Sigmoid colon (tissue), 7 donors: ENCODE measurements at places on chromosomes 12 and 14. TPM values are rescaled to one million over a fixed set of nuclear protein-coding genes. Genes with fewer than 3 reads are reported as not detected.
A peak's percentile ranks its signal among the peaks of the same experiment; 100 is the strongest.

- no peak for DNase-seq
These were observed 28.3 kb downstream of the C12orf75 start for GRCh38 chr12:105358789-105359188.

- no peak for DNase-seq
These were observed 41.5 kb downstream of the TEAD4 start for GRCh38 chr12:3000548-3001275.

DNA sequence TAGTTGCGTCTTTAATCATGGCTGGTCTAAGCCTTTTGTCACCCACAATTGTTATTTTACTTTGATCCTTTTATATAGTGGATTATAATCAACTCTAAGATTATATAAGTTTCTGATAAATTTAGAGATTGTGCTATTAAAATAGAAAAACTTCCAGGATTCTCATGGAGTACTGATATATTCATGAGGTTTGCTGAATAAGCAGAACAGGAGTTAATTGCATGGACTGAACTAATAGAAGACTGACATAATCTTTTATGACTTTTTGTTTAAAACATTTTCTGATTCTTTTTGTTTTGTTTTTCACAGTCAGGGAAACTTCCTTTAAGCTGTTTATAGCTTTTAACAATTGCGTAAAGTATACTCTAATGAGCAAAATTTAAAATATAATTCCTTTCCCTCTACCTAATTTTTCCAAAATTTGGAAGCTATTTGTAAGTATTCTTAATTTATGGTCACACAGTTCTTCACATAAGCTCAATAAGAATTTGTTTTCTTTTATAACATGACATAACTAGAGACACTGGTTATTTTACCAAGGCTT lies 129.9 kb upstream of the TMEM260 start:
- no peak for DNase-seq

DNA sequence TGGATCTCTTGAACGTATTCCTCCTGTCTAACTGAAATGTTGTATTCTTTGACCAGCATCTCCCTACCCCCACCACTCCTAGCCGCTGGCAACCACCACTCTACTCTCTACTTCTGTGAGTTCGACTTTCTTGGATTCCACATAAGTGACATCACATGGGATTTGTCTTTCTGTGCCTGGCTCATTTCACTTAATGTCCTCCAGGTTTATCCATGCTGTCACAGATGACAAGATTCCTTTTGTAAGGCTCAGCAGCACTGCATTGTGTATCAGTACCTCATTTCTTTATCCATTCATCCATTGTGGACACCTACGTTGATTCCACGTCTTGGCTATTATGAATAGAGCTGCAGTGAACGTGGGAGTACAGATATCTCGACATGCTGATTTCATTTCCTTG lies 10.5 kb downstream of the PRKAB1 start:
- no peak for DNase-seq

DNA sequence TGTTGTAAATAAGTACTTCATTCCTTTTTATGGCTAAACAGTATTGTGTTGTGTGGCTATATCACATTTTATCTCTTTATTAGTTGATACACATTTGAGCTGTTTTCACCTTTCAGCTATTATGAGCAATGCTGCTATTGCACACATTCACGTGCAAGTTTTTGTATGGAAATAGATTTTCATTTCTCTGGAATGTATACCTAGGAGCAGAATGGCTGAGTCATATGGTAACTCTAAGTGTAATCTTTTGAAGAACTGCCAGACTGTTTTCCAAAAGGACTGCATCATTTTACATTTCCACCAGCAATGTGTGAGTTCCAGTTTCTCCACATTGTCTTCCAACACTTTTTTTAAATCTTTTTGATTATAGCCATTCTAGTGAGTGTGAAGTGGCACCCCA lies 134.0 kb downstream of the SRGAP1 start:
- no peak for DNase-seq

DNA sequence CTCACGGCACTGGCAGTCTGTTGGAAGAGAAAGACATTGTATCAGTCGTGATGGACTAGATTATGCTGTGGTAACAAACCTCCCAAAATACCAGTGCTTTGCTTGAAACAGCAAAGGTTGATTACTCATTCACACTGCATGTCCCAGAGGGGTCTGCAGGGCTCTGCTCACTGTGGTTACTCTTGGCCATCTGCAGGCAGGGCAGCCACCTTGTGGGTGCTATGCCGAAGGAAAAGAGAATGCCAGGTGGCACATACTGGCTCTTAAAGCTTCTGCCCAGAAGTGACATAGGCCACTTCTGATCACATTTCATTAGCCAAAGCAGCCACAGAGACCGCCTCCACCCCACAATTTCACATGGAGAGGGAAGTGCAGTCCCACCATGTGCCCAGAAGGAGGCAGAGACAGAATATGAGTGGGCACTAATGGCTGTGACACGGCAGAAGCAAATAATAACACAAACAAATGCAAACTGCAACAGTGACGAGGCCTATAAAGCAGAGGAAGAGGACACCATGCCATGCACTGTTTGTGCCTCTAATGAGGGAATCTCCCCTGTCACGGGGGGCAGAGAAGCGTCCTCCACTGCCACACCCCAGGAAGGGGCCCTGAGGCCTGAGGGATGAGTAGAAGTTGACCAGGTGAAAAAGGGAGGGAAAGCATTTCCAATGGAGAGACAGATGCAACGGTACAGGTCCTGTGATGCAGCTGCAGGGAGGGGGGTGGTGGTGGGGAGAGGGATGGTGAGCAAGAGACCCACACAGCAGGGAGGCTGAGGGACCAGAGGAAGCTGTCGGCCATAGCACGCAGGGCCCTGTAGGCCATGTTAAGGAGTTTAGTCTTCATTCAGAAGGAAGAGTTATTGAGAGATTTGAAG lies 51.7 kb upstream of the KICS2 start:
- no peak for DNase-seq

DNA sequence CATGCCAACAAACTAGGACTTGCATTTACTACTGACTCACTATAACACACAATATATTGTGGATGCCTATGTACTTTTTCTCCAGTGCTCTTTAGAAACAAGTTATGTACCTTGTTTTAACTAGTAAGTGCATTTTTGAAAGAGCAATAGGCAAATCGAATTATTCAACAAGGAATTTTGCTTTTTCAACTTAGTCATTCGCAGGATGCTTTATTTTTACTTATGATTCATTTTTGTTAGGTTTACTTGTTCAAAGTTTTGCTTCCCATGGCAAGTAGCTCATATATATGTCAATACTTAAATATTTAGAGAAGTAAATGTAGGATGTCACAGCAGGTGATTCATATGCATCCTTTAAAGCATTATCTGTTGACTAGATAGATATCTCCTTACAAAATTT lies 149.8 kb downstream of the PELI2 start:
- no peak for DNase-seq

DNA sequence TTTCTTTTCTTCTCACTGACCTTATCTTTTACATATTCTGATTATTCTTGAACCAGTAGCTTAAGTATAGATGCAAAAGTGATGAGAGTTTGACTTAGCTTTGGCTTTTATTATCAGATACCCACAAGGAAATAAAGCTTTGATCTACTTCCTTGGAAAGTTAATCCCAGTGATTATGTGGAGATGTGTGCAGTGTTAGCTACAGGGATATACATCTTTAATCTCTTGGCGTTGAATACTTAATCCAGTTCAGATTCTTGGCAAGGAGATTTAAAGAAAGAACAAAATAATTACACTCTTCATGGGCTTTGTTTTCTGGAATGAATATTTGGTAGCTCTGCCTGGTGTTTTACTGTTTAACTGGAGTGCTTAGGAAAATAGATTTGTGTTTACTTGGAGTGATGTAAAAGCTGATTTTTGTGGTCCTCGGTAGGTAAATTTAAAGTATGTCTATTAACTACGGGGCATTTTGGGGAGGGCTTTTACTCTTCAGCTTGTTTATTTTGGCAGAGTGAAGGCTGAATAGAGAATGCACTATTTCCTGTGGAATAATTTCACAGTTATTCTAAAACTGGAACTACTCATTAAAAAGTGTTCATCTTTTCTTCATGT lies 150.1 kb upstream of the LRIG3 start:
- DNase-seq: no peak

DNA sequence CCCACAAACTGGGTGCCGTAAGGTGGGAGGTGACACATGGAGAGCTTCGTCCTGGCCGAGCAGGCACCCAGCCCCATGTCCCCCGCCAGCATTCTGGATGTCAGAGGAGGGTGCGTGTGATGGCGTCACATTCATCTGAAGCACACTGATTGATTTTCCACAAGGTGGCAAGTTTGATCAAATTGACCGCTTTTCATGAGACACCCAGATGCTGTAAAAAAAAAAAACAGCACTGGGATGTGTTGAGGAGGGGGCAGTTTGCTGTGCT lies 24.2 kb downstream of the SLC25A29 start:
- DNase-seq: no peak

DNA sequence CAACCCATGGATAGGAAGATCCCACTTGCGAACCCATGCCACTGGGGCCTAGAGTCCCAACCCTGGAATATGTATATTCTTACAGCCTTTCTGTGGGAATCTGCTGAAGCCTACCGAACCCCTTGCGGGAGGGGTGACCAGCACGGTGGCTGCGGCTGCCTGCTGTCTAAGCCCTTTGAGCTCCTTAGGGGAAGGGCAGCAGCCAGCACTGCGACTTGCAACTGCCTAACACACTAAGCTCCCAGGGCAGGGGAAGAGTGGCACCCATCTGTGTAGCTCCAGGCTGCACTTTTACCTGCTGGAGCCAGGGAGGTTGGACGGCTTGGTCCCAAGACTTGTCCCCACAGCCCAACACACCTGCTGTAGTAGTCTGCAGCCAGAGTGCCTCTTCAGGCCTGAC lies 1968.7 kb upstream of the FLRT2 start:
- DNase-seq: no peak

DNA sequence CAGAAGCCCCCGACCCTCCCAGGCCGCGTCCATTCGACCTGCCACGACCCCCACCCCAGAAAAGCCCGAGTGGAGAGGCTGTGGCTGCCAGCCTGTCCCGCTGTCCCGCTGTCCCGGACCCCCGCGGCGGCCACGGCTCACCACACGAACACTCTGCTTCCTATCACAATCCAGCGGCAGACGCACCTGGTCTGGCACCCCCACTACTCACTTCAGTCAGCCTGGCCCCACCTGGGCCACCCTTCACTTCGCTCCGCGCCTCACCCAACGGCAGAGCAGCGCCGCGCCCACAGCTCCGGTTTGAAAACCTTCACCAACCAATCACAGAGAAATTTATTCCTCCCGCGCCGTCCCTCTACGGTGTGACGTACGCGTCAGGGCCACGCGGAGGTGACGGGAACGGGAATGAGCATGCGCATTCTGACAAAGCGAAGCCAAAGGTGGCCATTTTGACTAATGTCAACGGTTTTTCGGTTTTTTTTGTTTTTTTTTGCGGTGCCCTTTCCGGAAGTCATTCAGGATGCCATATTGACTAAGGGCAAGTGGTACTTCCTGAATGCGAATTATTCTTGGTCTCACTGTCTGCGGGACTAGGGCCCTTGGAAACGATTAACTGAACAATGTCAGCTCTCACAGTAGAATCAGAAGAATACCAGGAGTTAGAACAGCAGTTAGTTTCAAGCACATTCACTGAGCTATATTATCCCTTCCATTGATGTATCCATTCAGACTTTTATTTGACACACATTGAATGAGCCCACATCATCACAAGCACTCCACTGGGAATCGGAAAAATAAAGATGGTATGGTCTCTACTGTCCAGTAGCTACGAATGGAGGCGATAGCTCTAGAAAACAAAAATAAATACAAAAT lies at the start of gene RACGAP1:
Gene RACGAP1 (minus strand): TSS at position 308 of the 873 bp plus-strand sequence. CDS start 8,779 bp downstream, outside the sequence.
- peak; percentile 98 for DNase-seq

DNA sequence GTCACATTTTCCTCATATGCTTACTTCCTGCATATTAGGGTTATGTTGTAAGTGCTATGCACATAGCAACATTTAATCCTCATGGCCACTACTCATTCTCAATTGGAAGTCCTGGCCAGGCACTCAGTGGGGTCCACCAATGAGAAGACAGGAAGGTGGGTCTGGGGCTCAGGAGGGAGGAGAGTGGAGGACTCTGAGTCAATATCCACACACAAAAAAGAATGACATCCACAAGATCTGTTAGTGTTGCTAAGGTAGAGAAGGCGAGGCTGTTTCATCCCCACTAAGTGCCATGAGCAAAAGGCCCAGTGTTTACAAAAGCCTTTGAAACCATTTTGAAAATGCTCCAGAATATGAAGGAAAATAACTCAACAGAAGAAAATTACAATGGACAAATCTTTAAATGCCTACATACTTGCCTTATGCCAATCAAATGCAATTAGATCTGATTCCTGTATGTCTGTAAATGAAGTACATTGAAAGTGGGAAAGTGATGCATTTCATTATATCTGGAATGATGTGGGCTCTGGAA lies 53.9 kb downstream of the EID3 start:
- DNase-seq: peak; percentile 5

GRCh38 chr12:104475271-104475670 lies 18.5 kb downstream of the CHST11 start:
- no peak for DNase-seq

GRCh38 chr14:26389646-26390508 lies 208.0 kb downstream of the NOVA1 start:
- no peak for DNase-seq

DNA sequence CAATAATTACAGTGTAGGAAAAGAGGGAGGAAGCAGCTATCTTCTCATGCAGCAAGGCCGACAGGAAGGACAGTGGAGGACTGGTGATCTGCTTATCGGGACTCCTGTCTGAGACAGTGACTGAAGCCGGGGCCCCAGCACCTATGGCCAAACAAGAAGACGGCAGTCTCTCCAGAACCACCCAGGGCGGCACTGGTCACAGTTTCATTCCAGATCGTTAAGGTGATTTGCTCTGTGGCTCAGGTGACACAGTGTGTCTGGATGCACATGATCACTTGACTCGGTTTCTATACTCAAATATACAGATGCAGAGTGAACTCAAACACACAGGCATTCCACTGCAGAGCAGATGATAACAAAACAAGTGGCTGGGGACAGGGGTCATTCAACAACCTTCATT lies 52.1 kb upstream of the CORO1C start:
- no peak for DNase-seq

DNA sequence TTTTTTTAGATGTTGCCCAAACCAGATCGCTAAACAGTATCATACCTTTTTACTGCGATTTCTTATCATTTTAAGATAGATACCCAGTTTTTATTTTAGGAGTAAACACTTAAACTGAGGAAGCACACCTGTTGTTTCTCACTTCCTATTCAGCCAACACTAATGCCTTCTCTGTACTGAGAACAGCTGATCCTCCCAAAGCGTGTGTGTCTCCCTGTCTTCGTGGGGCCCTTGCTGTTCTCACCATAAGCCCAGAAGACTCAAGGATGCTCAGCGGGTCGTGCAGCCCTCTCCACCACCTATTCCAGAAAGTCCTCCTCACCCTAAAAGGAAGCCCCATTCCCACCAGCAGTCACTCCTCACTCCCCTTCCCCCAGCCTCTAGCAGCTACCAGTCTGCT lies 14.8 kb downstream of the PPP2R5C start:
- DNase-seq: no peak

The RERG gene
- total RNA-seq: 69.9 TPM

The PLBD1 gene
- 16.2 TPM for total RNA-seq

The ACOT4 gene
- 2.2 TPM for total RNA-seq

The GALNT9 gene
- total RNA-seq: 0.28 TPM

The WSCD2 gene
- total RNA-seq: 5.0 TPM

The KRT2 gene
- total RNA-seq: not detected

The IFNG-AS1 gene
- not detected for total RNA-seq

The KLRK1 gene
- 1.7 TPM for total RNA-seq

The IQSEC3 gene
- 0.36 TPM for total RNA-seq
